Activated T-helper 2 cell treated with anti-CD3 and anti-CD28 coated beads, Interferon-gamma antibody, Interleukin-2, Interleukin-4, amounts not matched to agents 10 μg/mL and 5 μg/mL and 100 μg/mL, durations not matched to agents 14 hours and 24 hours and 36 hours (primary cell): ENCODE measurements at places on chromosomes 1 and 21. TPM values are rescaled to one million over a fixed set of nuclear protein-coding genes. Genes with fewer than 3 reads are reported as not detected.

DNA sequence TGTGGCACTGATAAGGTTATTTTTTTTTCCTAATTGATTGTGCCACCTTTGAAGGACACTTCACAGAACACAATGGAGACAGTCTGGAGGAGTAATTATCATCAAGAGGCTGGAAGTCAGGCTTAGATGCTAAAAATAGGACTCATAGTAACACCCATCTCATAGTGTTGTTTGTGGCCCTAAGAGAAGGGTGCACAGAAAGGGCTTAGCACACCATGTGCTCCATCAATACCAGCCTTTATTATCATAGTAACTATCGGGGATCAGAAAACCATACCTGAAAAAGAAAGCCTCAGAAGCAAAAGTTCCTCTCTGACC, 11.9 kb downstream of the NIPAL3 start:
- peaks cover 36% of the 10 kb centered on the region for H3K36me3 ChIP-seq
- H3K4me1 ChIP-seq, result peaks cover 13% of the 10 kb centered on the region
- DNase-seq, result no peak
- H3K27me3 ChIP-seq, result no peaks in the 10 kb centered on the region
- H3K27ac ChIP-seq, result no peak overlapping the region

DNA sequence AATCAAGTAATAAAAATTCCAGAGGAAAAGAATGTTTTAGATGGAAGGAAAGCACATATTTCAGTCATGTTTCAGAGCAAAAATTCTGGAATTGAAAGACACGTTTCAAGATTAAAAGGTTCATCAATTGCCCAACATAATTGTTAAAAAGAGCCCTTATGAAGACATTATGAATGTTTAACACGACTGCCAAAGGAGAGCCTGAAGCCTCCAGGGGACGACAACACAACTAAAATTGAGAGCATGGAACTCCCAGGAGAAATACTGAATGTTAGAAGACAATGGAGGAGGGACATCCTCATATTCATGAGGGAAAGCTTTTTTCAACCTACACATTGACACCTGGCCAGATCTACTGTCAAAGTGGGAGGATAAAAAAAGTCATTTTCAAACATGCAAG, 16.0 kb downstream of the OR2T11 start:
- H3K27me3 ChIP-seq, result no peaks in the 10 kb centered on the region
- no peaks in the 10 kb centered on the region for H3K36me3 ChIP-seq
- H3K4me3 ChIP-seq, result no peak overlapping the region
- no peak for DNase-seq
- peaks cover 24% of the 10 kb centered on the region for H3K4me1 ChIP-seq
- peak overlapping the region; percentile 26 for H3K27ac ChIP-seq

DNA sequence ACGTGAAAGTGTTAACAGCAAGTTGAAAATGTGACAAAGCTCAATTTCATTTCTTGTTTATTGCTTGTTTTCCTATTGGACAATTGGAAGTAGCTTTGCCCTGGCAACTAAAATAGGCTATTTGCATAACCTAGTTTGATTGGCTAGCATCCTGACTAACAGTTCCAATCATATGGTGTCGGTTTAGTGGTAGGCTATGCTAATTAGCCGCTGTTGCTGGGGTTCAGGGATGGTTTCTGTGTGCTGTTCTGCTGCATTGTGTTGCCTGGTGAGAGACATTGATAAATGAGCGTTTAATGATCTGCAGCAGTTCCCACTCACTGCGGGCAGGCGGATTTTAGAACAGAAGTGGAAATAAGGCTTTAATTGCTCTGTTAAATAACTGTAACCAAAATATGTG, 68.5 kb downstream of the DYRK1A start:
- peak; percentile 48 for DNase-seq
- H3K27me3 ChIP-seq, result no peaks in the 10 kb centered on the region
- H3K27ac ChIP-seq, result no peak overlapping the region
- peaks cover 31% of the 10 kb centered on the region for H3K4me1 ChIP-seq
- peaks cover 32% of the 10 kb centered on the region for H3K36me3 ChIP-seq
- H3K4me3 ChIP-seq, result no peak overlapping the region

DNA sequence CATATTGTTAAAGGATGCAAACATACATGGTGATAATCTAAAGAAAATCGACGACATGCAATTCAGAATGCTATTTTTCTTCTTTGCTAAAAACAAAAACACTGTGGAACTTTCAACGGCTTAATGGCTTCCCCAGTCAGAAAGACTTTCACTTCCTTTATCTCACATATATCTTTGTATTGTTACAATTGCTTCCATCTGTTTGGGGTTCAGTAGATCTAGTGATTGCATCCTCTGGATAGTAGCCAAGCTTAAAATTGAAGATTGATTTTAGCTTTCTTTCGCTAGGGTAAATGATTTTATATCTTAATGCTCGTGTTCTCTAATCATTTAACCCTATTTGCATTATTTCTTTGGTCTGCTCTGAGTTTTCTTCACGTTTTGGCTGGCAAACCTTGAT, 31.8 kb upstream of the ADAMTS1 start:
- DNase-seq, result no peak
- H3K36me3 ChIP-seq, result no peaks in the 10 kb centered on the region
- no peak overlapping the region for H3K27ac ChIP-seq
- H3K27me3 ChIP-seq, result no peaks in the 10 kb centered on the region

DNA sequence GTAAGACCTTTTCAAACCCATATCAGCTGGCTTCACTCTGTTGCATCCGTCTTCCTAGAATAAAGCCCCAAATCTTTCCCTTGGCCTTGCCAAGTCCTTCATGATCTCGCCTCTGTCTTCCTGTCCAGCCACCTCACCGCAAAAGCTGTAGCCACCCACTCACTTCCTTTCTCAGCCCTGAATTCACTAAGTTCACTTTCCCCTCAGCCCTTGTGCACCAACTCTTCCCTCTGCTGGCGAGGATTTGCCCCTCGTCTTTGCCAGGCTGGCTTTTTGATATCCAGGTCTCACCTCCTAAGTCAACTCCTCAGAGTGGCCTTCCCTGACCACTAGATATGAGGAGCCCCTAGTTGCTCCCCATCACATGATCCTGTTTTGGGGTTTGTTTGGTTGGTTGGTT, 3.9 kb upstream of the COL16A1 start:
- no peak overlapping the region for H3K27ac ChIP-seq
- H3K4me1 ChIP-seq, result peaks cover 29% of the 10 kb centered on the region
- no peak overlapping the region for H3K4me3 ChIP-seq
- no peak for DNase-seq

GRCh38 chr1:62316135-62316534, 3.1 kb downstream of the KANK4 start:
- DNase-seq, result no peak
- no peaks in the 10 kb centered on the region for H3K4me1 ChIP-seq
- H3K4me3 ChIP-seq, result no peak overlapping the region
- no peaks in the 10 kb centered on the region for H3K36me3 ChIP-seq
- no peak overlapping the region for H3K27ac ChIP-seq
- peaks cover 43% of the 10 kb centered on the region for H3K27me3 ChIP-seq

DNA sequence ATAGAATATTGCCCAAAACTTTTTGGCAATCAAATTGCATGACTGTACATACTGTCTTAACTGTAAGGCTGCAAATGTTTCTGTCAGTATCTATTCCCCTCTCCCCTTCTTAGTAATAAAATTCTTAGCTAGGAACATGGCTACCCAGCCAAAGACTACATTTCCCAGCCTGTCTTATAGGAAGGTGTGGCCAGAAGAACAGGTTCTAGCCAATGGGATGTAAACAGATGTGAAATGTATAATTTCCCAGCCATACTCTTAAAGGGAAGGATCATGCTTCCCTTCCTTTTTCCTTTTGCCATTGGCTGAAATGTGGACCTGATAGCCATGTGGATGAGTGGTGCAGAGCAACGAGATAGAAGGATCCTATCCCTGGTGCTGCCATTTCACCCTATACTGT, 7.0 kb upstream of the HIVEP3 start:
- H3K27me3 ChIP-seq, result peaks cover 35% of the 10 kb centered on the region
- no peak overlapping the region for H3K4me3 ChIP-seq
- peaks cover 2% of the 10 kb centered on the region for H3K36me3 ChIP-seq
- no peak overlapping the region for H3K27ac ChIP-seq

DNA sequence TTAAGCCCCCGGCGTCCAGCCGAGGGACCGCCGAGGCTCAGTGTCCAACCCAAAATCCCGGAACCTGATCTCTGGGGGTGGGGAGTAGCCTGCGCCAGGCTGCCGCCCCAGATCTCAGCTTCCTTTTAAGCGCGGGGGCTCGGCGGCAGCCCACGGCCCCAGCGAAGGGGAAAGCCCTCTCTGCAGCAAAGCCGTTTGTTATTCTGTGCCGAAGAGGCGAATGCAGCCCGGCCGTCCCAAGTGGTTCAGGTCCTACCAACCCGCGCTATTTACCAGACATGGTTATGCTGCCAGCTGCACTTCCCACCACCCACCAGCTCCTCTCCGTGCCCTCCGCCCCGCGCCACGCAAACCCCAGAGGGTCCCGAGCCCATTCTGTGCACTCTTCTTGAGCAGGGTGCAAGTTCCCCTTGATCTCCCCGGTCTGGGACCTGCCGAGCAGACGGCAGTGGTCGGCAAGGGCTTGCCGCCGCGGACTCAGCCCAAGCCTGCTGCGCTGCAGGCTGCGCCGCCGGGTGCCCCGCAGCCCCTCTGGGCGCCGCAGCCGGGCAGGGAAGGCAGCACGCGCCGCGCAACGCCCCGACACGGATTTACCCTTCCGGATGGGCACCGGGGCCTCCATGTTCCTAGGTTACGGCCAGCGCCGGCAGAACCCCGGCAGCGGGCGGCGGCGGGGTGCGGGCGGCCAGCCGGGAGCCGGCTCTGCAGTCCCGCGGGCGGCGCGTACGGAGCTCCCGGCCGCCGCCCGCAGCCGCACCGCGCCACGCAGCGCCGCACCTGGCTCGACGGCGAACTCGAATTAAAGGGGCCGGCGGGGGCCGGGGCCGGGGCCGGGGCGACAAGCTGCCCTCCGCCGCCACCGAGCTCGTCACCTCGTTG, 738 bp upstream of the KCNA2 start:
- no peaks in the 10 kb centered on the region for H3K36me3 ChIP-seq
- no peak overlapping the region for H3K27ac ChIP-seq
- peak overlapping the region; percentile 71 for H3K4me3 ChIP-seq
- no peak for DNase-seq
- peaks cover 55% of the 10 kb centered on the region for H3K27me3 ChIP-seq
- H3K4me1 ChIP-seq, result peaks cover 8% of the 10 kb centered on the region

DNA sequence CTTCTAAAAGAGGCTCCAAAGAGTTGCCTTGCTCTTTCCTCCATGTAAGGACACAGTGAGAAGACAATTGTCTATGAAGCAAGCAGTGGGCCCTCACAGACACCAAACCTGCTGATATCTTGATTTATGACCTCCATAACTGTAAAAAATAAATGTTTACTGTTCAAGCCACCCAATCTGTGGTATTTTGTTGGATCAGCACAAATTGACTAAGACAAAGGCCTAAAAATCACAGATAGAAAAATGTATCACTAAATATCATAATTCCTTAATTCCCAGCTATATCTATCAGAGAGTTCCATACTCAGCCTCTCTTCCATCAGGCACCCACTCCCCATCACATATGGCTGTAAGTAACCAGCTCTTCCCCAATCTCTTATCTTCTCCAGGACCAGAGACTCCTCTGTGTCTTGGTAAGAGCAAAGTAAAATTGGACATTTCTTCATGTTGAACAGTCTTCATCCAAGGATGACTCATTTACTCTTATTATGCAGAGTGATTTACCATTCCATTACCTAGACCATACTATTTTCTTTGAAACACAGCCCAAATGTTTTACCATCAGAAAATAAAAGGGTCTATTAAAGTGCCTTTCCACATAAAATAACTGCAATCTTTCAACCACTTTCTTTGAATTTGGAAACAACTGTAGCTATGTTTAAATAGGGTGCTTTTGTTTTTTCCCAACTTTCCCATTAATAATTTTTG, 503.6 kb downstream of the MRPL39 start:
- H3K27ac ChIP-seq, result no peak overlapping the region
- H3K4me3 ChIP-seq, result no peak overlapping the region
- H3K4me1 ChIP-seq, result no peaks in the 10 kb centered on the region

- H3K27me3 ChIP-seq, result peaks cover 67% of the 10 kb centered on the region
- H3K4me1 ChIP-seq, result peaks cover 3% of the 10 kb centered on the region
- H3K27ac ChIP-seq, result no peak overlapping the region
- no peaks in the 10 kb centered on the region for H3K36me3 ChIP-seq
- H3K4me3 ChIP-seq, result no peak overlapping the region
These were observed 1.8 kb upstream of the ERG start for GRCh38 chr21:38500073-38500472.

DNA sequence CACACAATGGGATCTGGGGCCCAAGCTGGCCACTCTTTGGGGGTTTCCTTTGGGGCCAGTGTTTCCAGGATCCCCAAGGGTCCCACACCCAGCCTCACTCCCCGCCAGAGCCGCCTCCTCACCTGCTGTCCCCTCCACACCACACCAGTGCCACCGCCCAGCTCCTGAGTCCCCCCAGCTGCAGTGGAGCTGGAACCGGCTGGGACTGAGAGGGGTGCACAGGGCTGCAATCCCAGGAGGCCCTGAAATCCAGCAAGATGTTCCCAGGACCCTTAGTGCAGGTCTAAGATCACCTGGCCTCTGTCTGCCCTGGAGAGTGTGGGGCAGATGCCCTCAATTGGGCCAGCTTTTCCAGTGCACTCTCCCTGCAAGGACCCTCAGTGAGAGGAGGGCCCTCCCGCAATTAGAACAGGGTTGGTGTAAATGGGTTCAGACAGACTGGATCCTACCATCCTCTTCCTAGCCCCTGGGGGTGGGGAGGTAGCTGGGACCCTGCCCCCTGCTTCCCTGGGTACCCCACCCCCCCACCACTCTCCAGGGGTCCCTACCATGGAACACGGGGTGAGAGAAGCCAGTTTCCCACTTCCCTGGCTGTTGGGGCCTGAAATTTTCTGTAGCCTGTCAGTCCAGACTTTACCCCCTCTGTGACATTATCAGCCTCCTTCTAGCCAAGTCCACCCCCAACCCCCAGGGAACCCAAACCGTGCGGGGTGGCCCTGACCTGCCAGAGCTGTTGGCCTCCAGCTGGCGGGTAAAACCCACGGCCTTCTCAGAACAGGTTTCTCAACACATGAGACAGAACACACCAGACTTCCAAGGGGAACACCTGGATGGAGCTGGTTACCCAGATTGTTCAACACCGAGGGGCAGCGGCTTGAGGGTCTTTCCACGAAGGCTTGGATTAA, 7.0 kb downstream of the KRTAP10-12 start:
- H3K4me1 ChIP-seq, result no peaks in the 10 kb centered on the region
- H3K36me3 ChIP-seq, result no peaks in the 10 kb centered on the region
- peaks cover 67% of the 10 kb centered on the region for H3K27me3 ChIP-seq

Gene PAX7
- not detected in 2 replicates for total RNA-seq

Gene NTRK1
- 252 and 253 TPM in 2 replicates for total RNA-seq

Gene PADI2
- total RNA-seq, result 0.11 and 0.14 TPM in 2 replicates
